ENCODE measurements at places on chromosomes 6 and 20. TPM values are rescaled to one million over a fixed set of nuclear protein-coding genes. Genes with fewer than 3 reads are reported as not detected.

Gene GATA5
- not detected for total RNA-seq

Gene MCM3
- total RNA-seq, result 47.7 TPM

Gene NT5E
- total RNA-seq, result 111 TPM

Gene C6orf15
- not detected for total RNA-seq

Gene SLC17A5
- total RNA-seq, result 21.2 TPM
